ENCODE measurements at places on chromosomes 6 and 20.

GRCh38 chr6:2063547-2063946 is 181.9 kb downstream of the GMDS start:
- DNase-seq: no peak

DNA sequence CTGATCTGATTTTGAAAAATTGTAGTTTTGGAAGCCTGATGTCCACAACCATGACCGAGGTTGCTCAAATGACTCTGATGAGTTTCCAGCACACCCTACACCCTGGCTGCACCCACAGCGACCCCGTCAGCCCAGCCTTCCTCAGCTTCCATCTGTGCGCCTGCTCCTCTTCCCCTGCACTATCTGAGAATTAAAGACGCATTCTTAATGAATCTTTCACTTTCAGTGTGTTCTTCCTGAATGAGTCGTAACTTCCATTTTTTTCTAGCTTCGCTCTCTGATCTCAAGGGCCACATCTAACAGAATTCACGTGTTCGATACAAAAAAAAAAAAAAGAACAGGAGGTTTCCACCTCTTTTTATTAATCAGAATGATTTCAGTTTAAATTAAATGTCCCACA is 21.3 kb upstream of the RREB1 start:
- DNase-seq: no peak

- DNase-seq: no peak
Observed at GRCh38 chr6:15752820-15753219, 90.0 kb upstream of the DTNBP1 start.

- DNase-seq: no peak
Observed at GRCh38 chr20:19890445-19891051, 126.6 kb upstream of the NAA20 start.

GRCh38 chr6:44489910-44490604 is 102.6 kb downstream of the CDC5L start:
- DNase-seq: peak; percentile 93

GRCh38 chr20:991850-992249 is 10.3 kb downstream of the RSPO4 start:
- no peak for DNase-seq

DNA sequence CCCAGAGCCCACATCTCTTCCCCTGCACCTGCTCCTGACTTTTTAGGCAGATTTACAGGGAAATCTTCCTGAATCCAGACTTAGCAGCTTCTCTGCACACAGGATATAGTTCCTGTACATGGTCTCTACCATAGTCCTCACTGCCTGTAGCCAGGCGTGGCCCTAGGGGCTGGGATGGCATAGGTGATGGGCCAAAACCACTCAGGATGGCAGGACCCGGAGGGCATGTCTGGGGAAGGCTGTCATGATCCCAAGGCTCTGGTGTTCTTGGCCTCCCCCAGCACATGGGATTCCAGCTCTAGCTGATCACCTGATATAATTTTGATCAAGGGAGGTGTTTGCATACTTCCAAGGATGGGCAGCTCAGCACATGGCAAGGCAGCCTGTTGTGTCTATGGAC is 58.0 kb downstream of the TOX2 start:
- no peak for DNase-seq

GRCh38 chr6:36362551-36363370 is 24.7 kb downstream of the ETV7 start:
- no peak for DNase-seq

GRCh38 chr20:48758206-48758820 is 69.5 kb downstream of the PREX1 start:
- DNase-seq: no peak

GRCh38 chr20:47205577-47206123 is 150.8 kb downstream of the ZMYND8 start:
- DNase-seq: peak; percentile 65

DNA sequence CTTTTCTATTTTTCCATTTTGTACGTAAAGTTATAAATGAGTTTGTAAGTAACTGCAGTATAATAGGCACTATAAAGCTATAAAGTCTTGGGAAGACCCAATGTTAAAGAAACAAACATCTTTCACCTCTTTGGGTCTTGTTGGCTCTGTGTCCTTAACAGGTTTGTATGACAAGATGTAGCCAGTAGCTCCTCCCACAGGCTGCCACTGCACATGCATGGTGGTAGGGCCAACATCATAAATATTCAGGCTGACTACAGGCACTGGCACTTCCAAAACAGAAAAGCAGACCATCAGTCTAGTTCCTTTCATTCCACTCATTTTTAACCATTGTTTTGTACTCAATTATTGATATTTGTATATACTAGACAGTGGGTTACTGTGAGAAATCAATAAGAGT is 59.9 kb downstream of the COL12A1 start:
- DNase-seq: no peak

GRCh38 chr6:119172824-119173223 is 94.4 kb upstream of the FAM184A start:
- no peak for DNase-seq

DNA sequence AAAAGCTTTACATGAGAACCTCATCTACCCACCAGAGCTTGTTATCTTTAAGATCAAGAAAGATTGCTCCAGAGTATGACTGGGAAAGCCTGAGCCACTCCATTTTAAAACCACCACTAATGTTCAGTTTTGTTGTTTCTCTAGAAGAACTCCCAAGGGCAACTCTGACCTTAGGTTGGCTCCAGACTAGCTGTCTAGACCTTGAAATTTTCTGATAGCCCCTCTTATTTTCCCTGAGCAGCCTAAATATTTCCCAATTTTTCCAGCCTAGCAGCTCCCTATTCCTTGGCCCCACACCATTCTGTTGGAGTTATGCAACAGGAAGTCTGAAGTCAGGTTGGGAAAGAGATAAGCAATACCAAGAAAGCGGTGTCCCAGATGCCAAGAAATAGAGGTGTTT is 84.6 kb upstream of the TCF21 start:
- no peak for DNase-seq

- DNase-seq: no peak
Observed at GRCh38 chr6:15129887-15130286, 116.0 kb upstream of the JARID2 start.

DNA sequence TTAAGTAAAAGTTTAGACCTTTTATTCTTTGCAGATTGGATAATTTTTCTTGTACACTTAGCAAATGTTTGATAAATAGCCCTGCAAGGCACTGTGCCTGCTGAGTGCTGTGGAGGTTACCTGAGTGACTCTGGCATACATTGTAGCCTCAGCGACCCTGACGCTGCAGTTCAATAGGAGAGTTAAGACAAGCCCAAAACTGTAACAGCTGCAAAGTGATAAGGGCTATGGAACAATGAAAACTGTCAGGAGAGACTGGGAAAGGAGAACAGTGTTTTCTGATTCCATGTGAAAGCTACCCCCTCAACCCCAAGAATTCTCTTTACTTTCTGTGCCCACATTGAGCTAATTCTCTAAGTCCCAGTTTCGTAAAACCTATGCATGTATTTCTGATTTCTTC is 22.2 kb downstream of the HIVEP1 start:
- DNase-seq: no peak

DNA sequence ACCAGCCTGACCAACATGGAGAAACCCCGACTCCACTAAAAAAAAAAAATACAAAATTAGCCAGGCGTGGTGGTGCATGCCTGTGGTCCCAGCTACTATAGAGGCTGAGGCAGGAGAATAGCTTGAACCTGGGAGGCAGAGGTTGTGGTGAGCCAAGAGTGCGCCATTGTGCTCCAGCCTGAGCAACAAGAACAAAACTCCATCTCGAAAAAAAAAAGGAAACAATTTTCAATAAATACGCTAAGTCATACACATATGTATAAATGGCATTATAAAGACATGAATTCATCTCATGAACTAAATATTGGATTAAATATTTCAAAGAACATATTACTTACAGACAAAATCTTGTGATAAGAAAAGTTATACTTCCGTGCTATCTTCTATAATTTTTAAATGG is 2.9 kb downstream of the ARHGAP18 start:
- no peak for DNase-seq

DNA sequence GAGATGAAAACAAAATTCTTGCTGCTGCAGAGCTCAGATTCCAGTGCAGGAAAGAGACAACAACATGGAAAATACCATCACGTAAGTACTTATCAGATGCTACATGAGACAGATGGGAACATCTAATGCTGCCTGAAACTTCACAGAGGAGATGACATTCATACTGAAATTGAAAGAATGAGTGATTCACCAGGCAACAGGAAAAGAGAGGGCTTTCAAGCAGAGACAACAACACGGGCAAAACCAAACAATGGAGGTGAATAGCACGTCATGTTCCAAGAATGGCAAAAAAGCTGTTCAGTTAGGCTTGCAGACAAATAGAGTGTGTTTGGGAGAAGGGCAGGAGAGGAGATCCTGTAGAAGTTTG is 39.3 kb downstream of the GTF2H5 start:
- peak; percentile 81 for DNase-seq

- no peak for DNase-seq
Observed at GRCh38 chr6:21749754-21750153, 156.2 kb downstream of the SOX4 start.

GRCh38 chr6:46011188-46012085 is 4.2 kb downstream of the CLIC5 start:
- DNase-seq: peak; percentile 72

GRCh38 chr6:90103056-90103800 is 193.4 kb downstream of the BACH2 start:
- no peak for DNase-seq

DNA sequence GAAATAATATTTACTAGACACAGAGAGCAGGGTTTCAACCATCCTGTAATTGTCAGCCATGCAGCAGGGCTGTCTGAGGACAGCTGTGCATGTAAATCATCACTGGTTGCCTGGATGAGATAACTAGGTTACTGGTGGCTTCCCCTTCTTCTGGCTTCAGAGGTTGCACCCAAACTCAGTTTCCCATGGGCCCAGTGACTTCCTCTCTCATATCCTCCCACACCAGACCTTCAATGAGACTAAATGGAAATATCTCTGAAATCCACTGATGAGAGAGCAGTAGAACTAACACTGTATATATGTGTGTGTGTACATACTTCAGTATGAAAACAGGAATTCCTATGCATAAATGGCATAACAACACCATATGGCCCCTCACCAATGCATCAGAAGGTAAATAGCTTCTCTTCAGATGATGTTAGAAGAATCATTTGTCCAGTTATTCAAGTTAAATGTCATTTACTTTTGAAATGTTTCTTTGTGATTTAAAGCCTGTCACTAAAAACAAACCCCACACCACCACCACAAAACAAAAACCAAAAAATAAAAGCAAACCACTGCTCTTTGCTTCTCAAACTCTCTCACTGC is 51.0 kb upstream of the IL20RA start:
- DNase-seq: no peak

Data from kidney capillary endothelial cell (primary cell).